ENCODE measurements at places on chromosomes 7 and 10.
A peak's percentile ranks its signal among the peaks of the same experiment; 100 is the strongest.

DNA sequence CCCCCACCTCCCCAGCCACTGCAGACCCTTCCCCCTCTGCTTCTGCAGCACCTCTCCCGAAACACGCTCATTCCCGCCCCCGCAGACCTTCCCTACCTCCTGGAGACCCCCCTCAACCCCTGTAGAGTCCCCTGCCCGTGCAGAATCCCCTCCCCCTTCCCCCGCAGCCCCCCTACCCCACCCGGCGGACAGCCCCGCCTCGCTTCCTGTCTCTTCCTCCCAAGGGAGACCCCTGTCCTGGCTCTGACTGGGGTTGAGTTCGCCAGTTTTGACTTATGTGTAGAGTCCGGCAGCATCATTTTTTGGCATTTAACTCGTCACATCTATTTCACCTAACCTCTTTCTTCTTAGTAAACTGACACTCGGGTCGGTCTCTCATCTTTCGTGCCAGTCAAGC is 54.0 kb downstream of the ALOX5 start:
- peak; percentile 57 for DNase-seq

DNA sequence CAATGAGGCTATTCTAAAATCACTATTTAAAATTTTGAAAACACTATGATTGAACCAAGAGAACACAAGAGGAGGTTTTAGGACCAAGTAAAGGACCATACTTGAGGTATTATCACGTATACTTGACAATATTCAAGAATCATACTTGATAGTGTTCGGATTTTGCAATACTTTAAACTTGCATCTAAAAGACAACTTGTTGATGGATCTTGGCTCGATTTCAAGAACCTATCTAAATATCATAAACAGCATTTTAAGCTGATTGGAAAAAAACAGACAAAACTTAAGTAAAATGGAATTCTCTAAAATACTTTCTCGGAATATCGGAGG is 1.3 kb downstream of the NAMPT start:
- DNase-seq: no peak

GRCh38 chr10:124343351-124344265 is 75.1 kb downstream of the OAT start:
- DNase-seq: no peak

- no peak for DNase-seq
Observed at GRCh38 chr10:119454316-119454715, 88.2 kb downstream of the RGS10 start.

DNA sequence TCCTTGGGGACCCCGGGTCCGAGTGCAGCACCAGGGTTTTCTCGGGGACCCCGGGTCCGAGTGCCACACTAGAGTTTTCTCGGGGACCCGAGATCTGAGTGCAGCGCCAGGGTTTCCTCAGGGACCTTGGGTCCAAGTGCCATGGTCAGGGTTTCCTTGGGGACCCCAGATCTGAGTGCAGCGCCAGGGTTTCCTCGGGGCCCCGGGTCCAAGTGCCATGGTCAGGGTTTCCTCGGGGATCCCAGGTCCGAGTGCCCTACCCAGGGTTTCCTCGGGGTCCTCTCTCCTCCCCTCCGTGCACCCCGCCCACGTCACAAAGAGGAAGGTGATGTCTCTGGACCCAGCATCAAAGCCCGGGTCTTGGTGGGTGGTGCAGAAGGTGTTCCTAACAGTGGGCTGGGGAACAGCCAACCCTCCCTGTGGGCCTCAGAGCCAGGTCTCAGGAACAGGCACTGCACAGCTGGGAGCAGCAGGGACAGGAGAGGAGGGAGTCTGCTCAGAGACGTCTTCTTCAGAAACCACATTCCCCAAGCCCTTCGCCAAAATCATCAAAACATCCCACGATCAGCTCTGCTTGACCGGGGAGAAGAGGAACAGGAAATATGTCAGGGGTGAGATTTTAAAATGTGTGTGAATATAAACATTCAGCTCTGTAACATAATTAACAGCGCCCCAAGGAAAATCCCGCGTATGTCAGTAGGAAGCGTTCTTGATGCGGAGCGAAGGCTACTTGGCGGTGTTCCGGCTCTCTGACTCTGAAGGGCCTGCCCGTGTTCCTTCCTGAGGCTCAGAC is 540.7 kb downstream of the DNAJB6 start:
- no peak for DNase-seq

DNA sequence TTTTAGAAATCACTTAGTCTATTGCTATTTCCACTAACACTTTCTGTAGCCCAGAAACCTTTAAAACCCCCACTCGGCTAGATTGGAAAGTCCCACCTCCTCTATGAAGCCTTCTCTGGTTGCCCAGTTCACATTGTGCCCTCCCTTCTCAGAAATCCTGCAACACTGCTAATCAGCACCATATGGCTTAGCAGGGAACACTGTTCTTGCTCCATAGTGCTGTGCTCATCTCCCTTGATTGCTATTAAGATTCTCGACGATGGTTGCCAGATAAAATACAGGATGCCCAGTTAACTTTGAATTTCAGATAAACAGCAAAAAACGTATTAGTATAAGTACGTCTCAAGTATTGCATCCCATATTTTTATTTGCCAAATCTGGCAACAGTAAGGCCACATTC is 40.1 kb upstream of the XPNPEP1 start:
- DNase-seq: no peak
